ENCODE measurements at places on chromosomes 4 and X.
A peak's percentile ranks its signal among the peaks of the same experiment; 100 is the strongest.

DNA sequence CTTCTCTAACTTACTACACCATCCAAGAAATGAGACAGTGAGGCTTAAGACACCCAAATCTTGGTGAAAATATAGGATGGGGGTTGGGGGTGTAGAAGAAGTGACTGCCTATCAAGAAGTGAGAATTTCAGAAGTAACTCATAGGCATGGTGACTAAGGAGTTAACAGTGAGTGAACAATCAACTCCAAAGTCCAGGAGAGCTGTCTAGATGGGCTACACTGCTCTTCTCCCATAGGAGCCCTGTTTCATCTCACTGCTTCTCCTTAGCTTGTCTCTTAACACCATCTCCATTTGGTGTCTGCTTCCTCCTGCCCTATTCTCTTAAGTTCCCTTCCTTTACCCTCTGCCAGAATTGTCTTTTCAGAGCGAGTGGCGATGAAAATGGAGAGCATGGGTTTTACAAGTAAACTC, 22.7 kb downstream of the FABP2 start:
- no peak for DNase-seq

DNA sequence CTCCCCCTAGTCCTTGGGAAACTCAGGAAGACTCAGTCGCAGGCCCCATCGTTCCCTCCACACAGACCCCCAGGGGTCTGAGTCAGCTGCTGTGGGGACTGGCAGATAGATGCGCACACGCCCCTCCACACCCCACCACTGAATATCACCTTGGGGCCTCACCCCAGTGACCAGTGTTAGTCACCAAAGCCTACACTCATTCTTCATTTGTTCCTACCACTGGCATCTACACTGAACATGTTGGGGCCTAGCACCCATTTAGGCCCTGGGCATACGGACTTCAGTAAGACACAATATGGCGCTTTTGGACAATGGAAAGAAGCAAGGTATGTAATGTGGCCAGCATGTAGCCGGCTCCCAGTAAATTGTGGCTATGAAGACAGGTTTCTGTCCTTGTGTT, 154.1 kb upstream of the PJA1 start:
- no peak for DNase-seq

DNA sequence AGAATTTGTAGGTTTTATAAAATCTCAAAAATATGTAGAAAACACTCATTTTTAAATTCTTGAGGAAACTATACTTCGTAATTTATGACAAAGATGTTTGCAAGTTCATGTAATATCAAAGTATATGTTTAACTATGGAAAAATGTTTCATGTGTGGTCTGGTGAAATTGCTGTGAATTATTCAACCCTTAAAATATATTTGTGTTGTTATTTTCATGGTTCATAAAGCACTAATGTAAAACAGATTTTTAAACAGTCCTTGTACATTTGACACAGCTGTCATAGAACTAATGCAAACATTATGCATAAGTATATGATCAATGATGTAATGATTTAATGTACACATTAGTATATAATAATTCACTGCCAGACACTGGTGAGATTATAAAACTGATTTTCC, 83.1 kb upstream of the ARSJ start:
- DNase-seq = no peak

GRCh38 chrX:4550018-4550417, 836.6 kb upstream of the PRKX start:
- no peak for DNase-seq

DNA sequence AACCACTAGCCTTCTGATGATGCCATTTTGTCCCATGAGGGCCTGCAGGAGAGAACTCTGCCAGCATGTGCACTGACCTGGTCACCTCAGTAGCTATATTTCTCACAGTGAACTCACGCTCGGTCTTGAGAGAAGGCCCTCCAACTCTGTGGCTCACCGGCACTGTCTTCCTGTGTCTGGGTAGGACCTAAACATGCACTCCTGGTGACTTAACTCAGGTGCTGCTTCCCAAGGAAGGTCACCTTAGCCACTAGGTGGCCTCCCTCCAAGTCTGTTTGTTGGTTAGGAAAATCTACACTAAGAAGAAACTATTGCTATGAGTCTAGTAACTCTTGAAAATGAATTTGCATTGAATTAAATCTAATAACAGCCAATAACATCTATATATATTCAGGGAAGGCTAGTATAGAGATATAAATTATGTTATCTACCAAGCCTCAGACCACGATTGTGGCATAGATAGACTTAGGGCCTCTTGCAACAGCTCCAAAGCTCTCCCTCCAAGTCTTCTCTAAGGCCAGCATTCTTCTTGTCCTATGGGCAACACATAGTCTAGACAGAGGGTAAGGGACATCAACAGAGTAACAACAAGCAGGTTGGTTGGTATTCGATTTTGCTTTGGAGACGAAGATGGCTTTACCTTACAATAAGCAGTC, 24.7 kb downstream of the TLR10 start:
- DNase-seq = no peak

- DNase-seq = no peak
Observed at GRCh38 chr4:86840858-86841257, 8.3 kb downstream of the SLC10A6 start.

GRCh38 chrX:130393451-130394074, 8.1 kb upstream of the GPR119 start:
- peak; percentile 33 for DNase-seq

DNA sequence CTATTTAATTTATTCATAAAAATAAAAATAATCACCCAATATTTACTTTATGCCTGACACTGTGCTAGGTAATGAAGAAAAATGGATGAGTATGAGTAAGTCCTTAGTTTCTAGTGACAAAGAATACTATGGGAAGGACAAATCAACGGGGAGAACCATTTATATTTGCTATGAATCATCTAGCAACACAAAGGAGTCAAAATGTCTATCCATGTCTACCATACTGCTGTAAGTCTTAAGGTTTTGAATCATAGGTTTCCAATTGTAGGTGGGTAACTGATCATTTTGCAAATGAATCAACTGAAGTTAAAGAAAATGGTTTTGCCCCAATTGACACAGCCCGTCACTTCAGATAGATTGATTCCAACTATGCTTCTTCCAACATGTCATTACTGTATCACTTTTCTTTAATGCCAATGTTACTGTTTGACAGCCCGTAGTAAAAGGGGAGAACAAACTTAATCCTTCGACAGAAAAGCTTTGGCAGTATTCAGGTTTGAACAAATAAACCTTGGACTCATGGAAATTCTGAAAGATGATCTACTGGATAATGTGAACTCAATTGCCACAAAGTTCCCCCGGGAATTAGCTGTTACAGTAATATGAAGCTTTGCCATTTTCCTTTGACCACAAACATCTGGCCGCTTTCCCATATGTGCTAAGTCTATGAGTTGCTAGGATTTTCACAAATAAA, 3.2 kb downstream of the TDO2 start:
- peak; percentile 98 for DNase-seq

DNA sequence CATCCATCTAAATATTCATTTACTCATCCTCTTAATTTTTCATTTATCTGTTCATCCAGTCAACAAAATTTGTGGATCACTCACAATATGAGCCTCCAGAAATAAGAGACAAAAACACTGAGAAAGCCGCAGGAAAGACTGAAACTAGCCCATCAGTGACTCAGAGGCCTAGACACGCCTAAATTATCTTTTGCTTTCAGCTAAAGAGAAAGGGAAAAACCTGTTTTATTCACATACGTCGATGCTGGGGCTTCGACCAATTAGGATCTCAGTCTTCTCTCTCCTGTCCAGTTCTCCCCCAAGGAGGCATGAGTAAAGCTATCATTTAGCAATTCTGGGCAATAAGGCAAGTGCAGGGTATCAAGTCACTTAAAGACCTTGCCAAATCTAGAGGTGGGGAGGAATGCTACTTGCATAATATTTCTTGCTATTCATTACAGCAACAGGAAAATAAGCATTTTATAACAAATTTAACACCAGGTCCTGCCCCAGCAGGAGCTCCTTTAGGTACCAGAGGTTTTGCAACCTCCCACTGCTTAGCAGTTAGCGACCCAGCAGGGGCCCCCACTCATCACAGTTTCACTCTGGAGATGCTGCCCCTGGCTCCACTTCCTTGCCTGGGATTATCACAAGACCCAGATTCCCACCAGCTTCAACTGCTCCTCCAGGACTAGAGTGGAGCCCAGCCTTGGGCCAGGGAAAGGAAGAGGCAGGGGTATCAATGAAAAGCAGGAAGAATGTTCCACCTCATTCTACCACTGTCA, 30.1 kb upstream of the TMEM154 start:
- no peak for DNase-seq

DNA sequence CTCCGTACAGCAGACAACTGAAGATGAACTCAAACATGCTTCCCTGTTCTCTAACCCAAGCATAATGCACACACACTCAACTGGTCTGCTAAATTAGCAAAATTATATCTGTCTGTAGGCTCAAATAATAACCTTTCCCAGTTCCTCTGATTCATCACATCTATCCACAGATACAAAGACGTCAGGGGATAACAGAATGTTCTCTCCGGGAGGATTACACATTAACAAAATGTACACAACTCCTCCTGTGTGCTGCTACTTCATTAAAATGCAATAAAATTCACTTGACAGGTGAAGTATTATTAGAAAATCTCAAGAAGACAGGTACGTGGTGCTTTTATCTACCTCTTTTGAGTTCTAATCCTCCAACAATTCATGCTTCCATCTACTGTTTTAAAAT, 57.4 kb downstream of the FAT1 start:
- DNase-seq = no peak

DNA sequence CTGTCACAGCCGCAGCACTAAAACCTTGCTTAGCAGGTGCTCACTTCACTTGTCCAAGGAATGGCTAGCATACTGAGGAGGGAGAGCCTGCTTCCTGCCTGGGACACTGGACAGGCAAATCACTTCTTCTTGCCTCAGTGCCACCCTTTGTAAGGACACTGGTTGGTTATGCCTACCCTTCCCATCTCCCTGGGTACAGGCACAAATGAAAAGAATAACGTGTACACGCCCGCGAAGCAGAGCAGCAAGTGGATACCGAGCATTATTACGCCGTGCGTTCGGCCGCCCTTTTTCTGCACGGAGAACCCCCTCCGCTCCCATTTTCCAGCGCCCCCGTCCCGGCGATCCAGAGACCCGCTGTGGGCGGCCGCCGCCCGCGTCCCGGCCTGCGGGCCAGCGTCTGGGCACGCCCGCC, 338 bp upstream of the KLHL2 start:
- DNase-seq = no peak

GRCh38 chr4:89216866-89217265, 90.7 kb downstream of the GPRIN3 start:
- DNase-seq = no peak

DNA sequence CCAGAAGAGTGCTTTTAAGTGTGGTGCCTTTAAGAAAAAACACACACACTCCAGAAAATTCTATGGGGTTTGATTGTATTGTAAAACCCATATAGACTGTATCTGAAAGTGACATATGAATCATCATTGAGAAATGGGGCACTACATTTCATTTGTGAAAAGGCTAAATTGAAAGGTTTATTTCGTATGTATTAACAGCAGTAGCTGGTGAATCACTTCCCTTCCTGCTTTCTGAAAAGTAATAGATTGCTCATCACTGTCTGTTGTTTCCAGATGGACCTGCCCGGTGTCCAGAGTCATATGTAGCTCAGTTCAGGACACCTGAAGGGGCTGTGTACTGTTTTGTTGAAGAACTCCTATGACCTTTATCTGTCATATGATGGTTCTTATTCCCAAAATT, 28.1 kb upstream of the HPRT1 start:
- peak; percentile 24 for DNase-seq

GRCh38 chrX:111071542-111072277, 24.3 kb upstream of the PAK3 start:
- no peak for DNase-seq

- DNase-seq = no peak
Observed at GRCh38 chr4:153252122-153252521, 47.9 kb downstream of the TRIM2 start.

GRCh38 chr4:10877076-10877475, 192.5 kb upstream of the CLNK start:
- no peak for DNase-seq

- DNase-seq = no peak
Observed at GRCh38 chrX:43633757-43634156, 22.3 kb upstream of the MAOA start.

DNA sequence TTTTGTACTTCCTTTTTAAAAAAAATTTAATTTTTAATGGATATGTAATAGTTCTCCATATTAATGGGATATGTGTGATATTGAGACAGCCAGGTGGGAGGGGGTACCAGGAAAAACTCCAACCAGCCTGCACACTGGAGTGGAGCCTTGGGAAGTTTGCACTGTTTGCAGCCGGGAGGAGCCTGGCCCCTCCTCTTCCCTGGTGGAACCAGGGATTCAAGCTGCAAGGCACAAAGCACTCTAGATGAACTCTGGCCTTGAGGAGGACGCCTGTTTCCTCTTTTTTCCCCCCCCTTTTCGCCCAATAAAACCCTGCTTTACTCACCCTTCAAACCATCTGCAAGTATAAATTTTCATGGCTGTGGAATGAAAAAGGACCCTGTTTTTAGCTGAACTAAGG, 48.2 kb upstream of the GC start:
- DNase-seq = no peak

GRCh38 chr4:122010610-122011009, 58.8 kb upstream of the TRPC3 start:
- no peak for DNase-seq
